ENCODE measurements at places on chromosomes 3 and 15.

- no peak for DNase-seq
These were observed 600.0 kb downstream of the ROBO1 start for GRCh38 chr3:79167651-79168416.

- DNase-seq: no peak
These were observed 734 bp downstream of the TBL1XR1 start for GRCh38 chr3:177196456-177197040.

GRCh38 chr3:74000725-74001124, 376.0 kb upstream of the PDZRN3 start:
- DNase-seq: no peak

DNA sequence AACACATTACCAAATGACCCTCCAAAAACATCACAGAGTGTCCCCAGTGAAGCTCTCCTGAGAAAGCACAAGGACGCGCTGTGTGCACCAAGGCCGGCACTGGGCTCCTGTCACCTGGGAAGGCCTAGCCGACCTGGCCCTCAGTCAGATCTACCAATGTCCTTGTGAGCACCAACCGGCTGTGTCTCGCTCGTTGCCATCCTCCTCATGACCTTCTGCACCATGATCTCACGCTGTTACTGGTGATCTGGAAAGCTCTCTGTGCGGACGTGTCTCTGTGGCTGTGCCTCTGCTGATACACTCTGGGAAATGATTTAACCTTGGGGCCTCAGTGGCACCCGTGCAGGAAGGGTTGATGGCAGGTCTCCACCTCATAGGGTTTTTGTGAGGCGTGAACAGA, 24.2 kb downstream of the ZXDC start:
- no peak for DNase-seq

- no peak for DNase-seq
These were observed 524.8 kb upstream of the PPP2R3A start for GRCh38 chr3:135440746-135441145.

- no peak for DNase-seq
These were observed 841.4 kb downstream of the SI start for GRCh38 chr3:164236851-164237250.

Data from NT2/D1 (cell line).